Heart right ventricle (tissue), 16 donors: ENCODE measurements at places on chromosomes 4 and X.

DNA sequence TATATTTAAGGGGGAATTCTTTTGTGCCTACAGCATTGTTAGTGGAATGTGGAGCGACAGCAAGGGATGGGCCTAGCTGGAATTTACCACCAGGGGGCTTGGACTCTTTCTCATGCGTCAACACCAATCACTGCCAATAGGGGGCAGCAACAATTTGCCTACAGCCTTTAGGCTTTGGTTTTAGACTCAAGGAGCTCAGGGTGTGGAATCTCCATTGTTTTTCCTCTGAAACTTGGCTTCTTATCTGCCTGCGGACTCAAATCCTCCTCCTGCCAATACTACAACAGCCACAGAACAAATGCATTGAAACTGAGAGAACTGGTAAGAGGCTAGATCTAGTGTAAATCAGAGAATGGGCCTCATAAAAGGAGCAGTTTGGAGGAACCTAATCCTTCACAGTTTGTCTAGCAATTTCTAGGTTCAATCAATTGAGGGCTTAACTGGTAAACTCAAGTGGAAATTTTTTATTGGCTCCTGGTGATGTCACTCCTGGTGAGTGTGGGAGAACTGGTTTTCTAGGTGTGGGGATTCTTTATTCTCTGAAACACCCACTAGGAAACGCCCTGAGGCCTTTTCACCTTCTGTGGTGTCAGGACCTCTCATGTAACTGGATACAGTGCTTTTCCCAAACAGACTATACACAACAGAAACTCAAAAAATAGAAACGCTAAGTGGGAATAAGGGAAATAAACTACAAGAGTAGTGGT, 27.9 kb upstream of the TMSB4X start:
- no peak overlapping the region for H3K4me3 ChIP-seq
- H3K27ac ChIP-seq: peak overlapping the region; percentile 71
- no peak for DNase-seq
- peaks cover 6% of the 10 kb centered on the region for H3K4me1 ChIP-seq

DNA sequence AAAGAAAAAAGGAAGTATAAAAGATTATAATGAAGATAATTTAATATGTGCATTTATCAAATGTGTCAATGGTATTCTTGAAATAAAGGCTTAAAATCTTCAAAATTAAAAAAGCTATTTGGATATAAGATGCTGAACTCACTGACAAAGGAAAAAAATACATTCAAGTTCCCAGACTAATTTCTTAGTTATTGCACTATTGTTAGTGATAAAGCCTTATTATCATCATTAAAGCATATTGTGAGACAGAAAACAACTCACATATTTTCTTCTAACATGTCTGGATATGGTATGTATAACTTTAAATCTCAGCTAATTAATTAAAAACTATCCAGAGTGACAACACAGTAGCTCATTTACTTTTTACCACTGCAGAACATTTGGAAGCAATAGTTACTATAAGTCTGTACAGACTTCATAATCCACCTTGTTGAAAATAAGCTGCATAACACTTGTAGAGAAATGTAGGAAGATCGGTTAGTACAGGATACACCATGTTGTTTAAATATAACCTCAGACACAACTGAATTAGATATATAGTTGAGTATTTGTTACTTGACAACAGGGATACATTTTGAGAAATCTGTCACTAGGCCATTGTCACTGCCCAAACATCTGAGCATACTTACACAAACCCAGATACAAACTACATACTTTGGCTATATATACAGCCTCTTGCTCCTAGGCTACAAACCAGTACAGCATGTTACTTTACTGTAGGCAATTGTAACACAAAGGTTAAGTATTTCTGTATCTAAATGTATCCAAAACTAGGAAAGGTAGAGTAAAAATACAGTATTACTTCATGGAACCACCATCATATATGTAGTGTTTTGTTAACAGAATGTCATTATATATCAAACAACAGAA, 12.8 kb upstream of the FAM200B start:
- no peak overlapping the region for H3K27ac ChIP-seq
- DNase-seq: no peak
- no peaks in the 10 kb centered on the region for H3K36me3 ChIP-seq

DNA sequence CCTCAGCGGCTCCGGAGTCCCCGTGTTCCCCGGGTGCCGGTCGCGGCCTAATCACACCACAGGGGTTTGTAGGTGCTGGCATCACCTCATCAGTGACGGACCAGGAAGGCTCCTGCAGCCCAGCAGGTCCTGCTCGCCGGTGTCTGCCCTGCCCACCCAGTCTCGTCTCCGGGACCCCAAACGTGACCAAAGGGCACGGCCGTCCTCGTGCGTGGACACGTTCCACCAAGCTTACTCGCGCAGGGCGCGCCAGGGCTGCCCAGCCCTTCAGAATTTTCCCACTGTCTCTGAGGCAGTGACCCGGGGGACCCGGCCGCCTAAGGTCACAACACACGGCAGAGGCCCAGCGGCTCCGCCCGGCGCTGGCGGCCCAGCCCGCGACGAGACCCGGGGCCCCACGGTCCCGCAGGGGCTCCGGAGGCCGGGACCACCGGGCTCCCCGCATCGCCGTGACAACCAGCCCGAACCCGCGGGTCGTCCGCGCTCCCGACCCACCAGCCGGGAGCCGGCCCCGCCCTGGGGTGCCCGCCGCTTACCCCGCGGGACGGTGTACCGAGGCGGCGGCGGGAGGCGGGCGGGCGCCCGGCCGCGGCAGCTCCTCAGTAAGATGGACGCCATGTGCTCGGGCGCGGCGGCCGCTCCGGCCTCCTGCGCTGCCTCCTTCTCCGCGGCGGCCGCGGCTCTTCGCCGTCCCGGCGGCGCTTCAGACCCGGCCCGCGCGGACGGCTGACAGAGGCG, 454 bp downstream of the LETM1 start:
- H3K4me1 ChIP-seq: peaks cover 60% of the 10 kb centered on the region
- no peaks in the 10 kb centered on the region for H3K27me3 ChIP-seq
- H3K36me3 ChIP-seq: no peaks in the 10 kb centered on the region
- H3K27ac ChIP-seq: peak overlapping the region; percentile 78
- no peak for DNase-seq

GRCh38 chr4:26905172-26905571, 44.5 kb downstream of the STIM2 start:
- no peaks in the 10 kb centered on the region for H3K36me3 ChIP-seq
- no peak overlapping the region for H3K4me3 ChIP-seq
- no peak for DNase-seq
- H3K4me1 ChIP-seq: peaks cover 17% of the 10 kb centered on the region

GRCh38 chrX:30525732-30526131, 51.8 kb downstream of the TASL start:
- DNase-seq: no peak
- H3K4me1 ChIP-seq: no peaks in the 10 kb centered on the region
- H3K4me3 ChIP-seq: no peak overlapping the region

- no peak for DNase-seq
- H3K4me3 ChIP-seq: no peak overlapping the region
- no peak overlapping the region for H3K27ac ChIP-seq
- no peaks in the 10 kb centered on the region for H3K4me1 ChIP-seq
- H3K36me3 ChIP-seq: no peaks in the 10 kb centered on the region
Observed at GRCh38 chrX:141924293-141924692, 20.6 kb downstream of the MAGEC1 start.

GRCh38 chr4:150867148-150867547, 147.9 kb downstream of the LRBA start:
- H3K36me3 ChIP-seq: peaks cover 4% of the 10 kb centered on the region
- no peak for DNase-seq
- no peak overlapping the region for H3K27ac ChIP-seq
- H3K4me3 ChIP-seq: no peak overlapping the region

DNA sequence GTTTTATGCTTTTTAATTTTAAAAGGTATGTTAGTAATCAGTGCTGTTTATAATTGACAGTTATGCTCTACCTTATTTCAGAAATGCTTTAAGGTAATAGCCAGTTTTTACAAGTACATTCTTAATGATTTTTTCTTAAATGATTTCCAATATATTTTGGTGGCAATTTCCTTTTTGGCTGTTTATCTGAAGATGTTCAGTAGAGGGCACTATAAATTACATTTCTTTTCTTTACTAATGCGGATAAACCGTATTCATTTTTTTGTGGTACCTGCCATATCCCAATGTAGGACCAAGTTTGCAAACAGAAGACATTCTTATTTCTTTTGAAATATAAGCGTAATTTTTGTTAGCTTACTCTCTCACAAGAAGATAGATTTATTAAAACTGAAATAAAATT, 65.4 kb downstream of the CCKAR start:
- H3K27me3 ChIP-seq: no peaks in the 10 kb centered on the region
- H3K4me1 ChIP-seq: peaks cover 17% of the 10 kb centered on the region
- no peak for DNase-seq
- no peak overlapping the region for H3K4me3 ChIP-seq
- H3K27ac ChIP-seq: no peak overlapping the region

GRCh38 chrX:96410927-96411326, 273.7 kb upstream of the DIAPH2 start:
- H3K27me3 ChIP-seq: no peaks in the 10 kb centered on the region
- no peak overlapping the region for H3K4me3 ChIP-seq
- no peaks in the 10 kb centered on the region for H3K36me3 ChIP-seq
- no peak for DNase-seq
- H3K4me1 ChIP-seq: no peaks in the 10 kb centered on the region
- H3K27ac ChIP-seq: no peak overlapping the region

DNA sequence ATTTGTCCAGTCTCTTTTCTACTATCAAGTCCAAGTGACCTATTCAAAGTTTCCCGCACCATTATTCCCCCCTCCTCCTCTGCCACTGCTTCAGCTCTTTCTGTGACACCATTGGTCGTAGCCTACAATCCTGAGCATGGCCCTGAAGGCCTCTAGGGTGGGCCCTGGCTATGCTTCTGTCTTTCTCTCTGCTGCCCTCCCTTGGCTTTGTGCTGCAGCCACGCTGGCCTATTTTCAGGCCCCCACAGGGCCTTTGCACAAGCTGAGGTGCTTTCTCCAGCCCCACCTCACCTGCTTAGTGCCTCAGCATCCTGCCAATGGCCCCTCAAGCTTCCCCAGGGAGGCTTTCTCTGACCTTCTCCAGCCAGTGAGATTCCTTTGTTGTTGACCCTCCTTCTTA, 156.5 kb downstream of the NHS start:
- H3K36me3 ChIP-seq: no peaks in the 10 kb centered on the region
- H3K27ac ChIP-seq: no peak overlapping the region
- H3K27me3 ChIP-seq: no peaks in the 10 kb centered on the region
- H3K4me3 ChIP-seq: no peak overlapping the region

DNA sequence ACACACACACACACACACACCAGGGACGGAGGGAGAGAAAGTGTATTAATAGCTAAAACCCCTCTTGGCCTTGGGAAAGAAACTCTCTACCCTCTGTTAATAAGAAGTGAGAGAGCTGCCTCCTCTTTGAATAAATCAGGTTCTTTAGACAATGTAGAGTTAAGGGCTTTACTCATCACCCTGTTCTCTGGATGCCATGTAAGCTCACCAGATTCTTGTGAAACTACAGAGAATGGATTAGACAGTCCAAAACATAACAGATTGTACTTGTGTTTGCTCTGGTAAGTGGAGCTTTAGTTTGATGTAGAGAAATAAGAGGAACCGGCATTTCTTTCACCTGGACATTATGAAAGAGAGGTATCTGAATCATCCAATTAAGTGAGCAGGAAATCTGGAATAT, 263.2 kb downstream of the DMD start:
- H3K27me3 ChIP-seq: no peaks in the 10 kb centered on the region
- H3K4me1 ChIP-seq: no peaks in the 10 kb centered on the region
- no peaks in the 10 kb centered on the region for H3K36me3 ChIP-seq
- H3K27ac ChIP-seq: no peak overlapping the region
- H3K4me3 ChIP-seq: no peak overlapping the region

DNA sequence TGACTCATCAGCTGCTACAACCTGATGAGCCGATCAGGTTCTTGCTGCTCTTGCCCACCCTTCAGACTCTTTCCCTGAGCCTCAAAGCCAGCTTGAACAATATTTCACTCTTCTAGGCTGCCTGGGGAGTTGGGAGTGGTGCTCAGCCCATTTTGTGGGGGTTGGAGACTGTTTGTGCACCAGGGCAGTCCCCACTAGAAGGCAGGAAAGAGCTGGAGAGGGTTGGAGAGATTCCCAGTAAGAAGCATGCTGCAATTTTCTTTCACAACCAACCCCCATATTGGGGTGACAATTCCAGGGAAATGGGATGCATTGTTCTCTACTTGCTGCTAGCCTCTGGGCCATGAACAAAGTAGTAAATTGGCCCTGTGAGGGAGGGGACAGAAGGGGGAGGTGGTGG, 44.1 kb downstream of the SLC16A2 start:
- H3K4me1 ChIP-seq: no peaks in the 10 kb centered on the region
- no peak overlapping the region for H3K27ac ChIP-seq
- no peak overlapping the region for H3K4me3 ChIP-seq
- no peak for DNase-seq

GRCh38 chr4:133920236-133920635, 281.4 kb downstream of the PABPC4L start:
- H3K36me3 ChIP-seq: no peaks in the 10 kb centered on the region
- no peak overlapping the region for H3K27ac ChIP-seq
- H3K27me3 ChIP-seq: no peaks in the 10 kb centered on the region

GRCh38 chr4:54423066-54423465, 194.0 kb downstream of the PDGFRA start:
- DNase-seq: no peak
- H3K4me3 ChIP-seq: no peak overlapping the region
- H3K36me3 ChIP-seq: no peaks in the 10 kb centered on the region
- H3K27me3 ChIP-seq: no peaks in the 10 kb centered on the region

- DNase-seq: no peak
- no peaks in the 10 kb centered on the region for H3K36me3 ChIP-seq
- H3K27ac ChIP-seq: no peak overlapping the region
- H3K4me1 ChIP-seq: no peaks in the 10 kb centered on the region
- no peaks in the 10 kb centered on the region for H3K27me3 ChIP-seq
Observed at GRCh38 chrX:12210971-12211370, 72.7 kb downstream of the FRMPD4 start.

DNA sequence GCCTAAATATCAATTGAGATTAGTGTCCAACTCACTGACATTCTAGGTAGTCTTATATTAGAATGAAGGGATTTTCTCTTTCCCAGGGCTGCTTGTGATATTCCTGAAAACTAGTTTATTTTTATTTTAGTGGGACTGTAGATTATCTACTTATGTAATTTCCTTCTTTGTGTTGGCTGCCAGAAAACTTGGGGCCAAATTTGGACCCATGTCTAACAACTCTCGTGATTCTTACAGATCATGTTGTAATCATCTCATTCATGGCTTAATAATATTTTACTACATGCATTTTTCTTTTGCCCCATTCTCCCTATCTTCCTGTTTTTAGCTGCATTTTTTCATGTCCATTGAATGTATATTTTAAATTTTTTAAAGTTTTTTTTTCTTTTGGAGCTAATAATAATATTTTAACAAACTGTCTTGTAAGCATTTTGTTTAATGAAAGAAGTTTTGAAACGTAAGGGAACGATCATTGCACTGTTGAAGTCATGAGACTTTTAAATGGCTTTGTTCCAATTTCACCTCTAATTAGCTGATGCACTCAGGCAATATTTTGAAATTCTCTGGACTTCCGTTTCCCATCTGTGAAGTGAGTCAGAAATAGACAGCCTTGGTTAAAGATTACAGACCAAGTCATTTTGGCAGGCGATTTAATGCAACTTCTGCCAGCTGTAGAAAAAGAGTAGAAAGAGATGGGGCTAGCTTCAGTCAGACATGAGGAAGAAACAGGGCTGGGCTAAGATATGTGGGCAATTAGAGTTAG, 14.3 kb upstream of the TDO2 start:
- no peak for DNase-seq
- no peak overlapping the region for H3K27ac ChIP-seq
- no peaks in the 10 kb centered on the region for H3K4me1 ChIP-seq
- no peaks in the 10 kb centered on the region for H3K36me3 ChIP-seq
- H3K4me3 ChIP-seq: no peak overlapping the region
